Mesenchymal stem cell (in vitro differentiated cells and primary cell): ENCODE measurements at places on chromosomes 7 and 10.

DNA sequence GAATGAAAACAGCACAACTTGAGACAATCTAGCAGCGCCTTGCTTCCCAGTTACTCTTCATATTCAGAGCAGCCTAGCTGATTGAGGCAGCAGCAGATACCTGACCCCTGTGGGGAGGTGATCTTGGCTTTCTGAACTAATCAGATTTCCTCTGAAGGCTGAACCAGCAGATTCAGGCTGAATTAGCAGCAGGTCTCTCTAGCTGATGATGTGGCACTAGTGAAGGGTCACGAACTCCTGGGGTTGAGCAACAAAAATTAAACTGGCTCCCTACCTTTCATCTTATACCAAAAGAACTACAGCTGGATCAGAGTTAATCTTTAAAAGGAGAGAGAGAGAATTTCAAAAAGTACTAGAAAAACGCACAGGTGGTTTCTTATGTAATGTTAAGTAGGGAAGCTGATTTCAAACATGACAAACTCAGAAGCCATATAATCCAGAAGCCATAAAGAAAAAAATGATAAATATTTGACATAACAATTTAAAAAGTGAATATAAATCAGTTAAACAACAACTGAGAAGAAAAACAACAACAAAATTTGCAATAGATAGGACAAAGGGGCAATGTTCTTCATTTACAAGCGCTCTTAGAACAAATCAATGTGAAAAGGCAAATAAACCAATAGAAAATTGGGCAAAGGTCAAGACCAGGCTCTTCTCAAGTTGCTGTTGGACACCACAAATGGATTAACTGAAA, 13.5 kb downstream of the SLC25A13 start:
- peaks cover 18% of the 10 kb centered on the region for H3K4me1 ChIP-seq
- no peak for DNase-seq
- H3K4me3 ChIP-seq: no peak overlapping the region
- no peaks in the 10 kb centered on the region for H3K27me3 ChIP-seq
- peaks cover 5% of the 10 kb centered on the region for H3K36me3 ChIP-seq

DNA sequence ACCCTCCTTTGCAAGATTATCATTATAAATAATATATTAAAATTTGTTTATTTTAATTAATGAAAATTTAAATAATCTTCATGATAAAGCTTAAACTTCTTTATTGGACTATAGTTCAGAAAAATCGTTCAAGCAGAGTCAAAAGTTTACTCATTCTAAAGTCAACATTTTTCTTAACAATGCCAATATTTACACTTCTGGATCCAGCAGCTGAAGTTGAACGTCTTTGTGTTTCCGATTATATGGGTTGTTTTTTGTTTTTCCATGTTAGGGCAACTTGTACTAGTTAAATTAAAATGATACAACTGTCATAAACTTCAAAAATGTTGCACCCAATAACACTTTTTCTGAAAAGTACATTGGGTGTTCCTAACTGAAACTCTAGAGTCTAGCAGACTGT, 43.8 kb downstream of the GRB10 start:
- no peak overlapping the region for H3K4me3 ChIP-seq
- H3K27me3 ChIP-seq: no peaks in the 10 kb centered on the region
- peaks cover 7% of the 10 kb centered on the region for H3K36me3 ChIP-seq
- H3K27ac ChIP-seq: no peak overlapping the region
- no peak for DNase-seq
- H3K4me1 ChIP-seq: peaks cover 9% of the 10 kb centered on the region

DNA sequence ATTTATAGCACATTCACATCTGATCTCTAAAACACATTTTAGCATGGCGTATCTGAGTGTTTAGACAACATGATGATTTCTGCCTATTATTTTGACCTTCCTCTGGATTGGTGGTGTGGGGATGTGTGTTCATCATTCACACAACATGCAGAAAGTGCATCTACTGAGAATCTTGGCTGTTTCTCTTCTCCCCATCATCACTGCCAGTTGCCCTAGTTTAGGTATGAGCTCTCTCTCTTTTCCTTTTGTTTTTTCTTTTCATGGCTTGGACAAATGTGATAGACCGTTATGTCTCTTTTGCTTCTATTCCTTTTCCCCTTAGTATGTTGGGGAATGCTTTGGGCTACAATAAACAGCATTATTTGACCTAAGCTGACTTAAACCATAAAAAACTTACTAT, 239.2 kb upstream of the FZD8 start:
- DNase-seq: no peak
- no peaks in the 10 kb centered on the region for H3K36me3 ChIP-seq
- no peak overlapping the region for H3K4me3 ChIP-seq
- H3K27me3 ChIP-seq: peaks cover 7% of the 10 kb centered on the region
- no peak overlapping the region for H3K27ac ChIP-seq
- no peaks in the 10 kb centered on the region for H3K4me1 ChIP-seq

GRCh38 chr10:11261687-11262493, 244.2 kb downstream of the CELF2 start:
- no peaks in the 10 kb centered on the region for H3K27me3 ChIP-seq
- no peak for DNase-seq
- H3K4me3 ChIP-seq: no peak overlapping the region
- H3K4me1 ChIP-seq: no peaks in the 10 kb centered on the region

DNA sequence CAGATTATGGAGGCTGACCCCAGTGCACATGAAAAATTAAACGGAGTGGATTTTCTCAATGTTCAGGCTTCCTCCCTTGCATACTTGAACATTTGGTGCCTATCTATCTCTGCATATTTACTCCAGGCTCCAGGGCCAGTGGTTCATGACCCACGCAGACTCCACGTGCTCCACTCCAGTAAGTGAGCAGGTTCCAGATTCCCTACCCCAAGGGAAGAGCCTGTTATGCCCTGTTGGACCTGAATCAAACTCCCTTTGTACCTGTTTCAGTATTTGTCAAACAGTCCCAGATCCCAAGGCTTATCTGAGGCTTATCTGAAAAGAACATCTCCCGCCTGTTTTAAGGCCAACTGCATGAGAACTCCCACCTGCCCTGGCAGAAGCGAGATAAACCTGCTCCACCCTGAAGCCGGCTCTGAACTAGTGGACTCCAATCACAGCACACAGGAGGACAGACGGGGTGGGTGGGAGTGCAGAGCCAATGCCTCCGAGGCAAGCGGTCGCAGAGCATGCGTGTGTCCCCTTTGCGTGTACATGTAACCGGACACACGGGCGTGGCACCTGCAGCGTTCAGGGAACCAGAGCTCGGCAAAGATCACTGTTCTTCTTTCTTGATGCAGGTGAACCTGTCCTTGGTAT, 2.3 kb upstream of the FUOM start:
- peaks cover 8% of the 10 kb centered on the region for H3K27me3 ChIP-seq
- H3K4me3 ChIP-seq: no peak overlapping the region
- no peak for DNase-seq
- H3K27ac ChIP-seq: no peak overlapping the region

- peaks cover 4% of the 10 kb centered on the region for H3K27me3 ChIP-seq
- no peak overlapping the region for H3K4me3 ChIP-seq
- H3K36me3 ChIP-seq: peaks cover 49% of the 10 kb centered on the region
- H3K27ac ChIP-seq: no peak overlapping the region
- no peak for DNase-seq
Observed at GRCh38 chr10:124019886-124020797, 73.3 kb downstream of the CHST15 start.

GRCh38 chr7:2799253-2799652, 44.9 kb downstream of the GNA12 start:
- no peak for DNase-seq
- H3K36me3 ChIP-seq: peaks cover 9% of the 10 kb centered on the region
- H3K4me1 ChIP-seq: peaks cover 29% of the 10 kb centered on the region
- no peak overlapping the region for H3K27ac ChIP-seq
- H3K27me3 ChIP-seq: no peaks in the 10 kb centered on the region
